ENCODE measurements at places on chromosomes 2 and 18. TPM values are rescaled to one million over a fixed set of nuclear protein-coding genes. Genes with fewer than 3 reads are reported as not detected.

- H3K27ac ChIP-seq: no peak overlapping the region
- peaks cover 2% of the 10 kb centered on the region for H3K27me3 ChIP-seq
- DNase-seq: no peak
- peaks cover 8% of the 10 kb centered on the region for H3K4me1 ChIP-seq
- H3K4me3 ChIP-seq: no peak overlapping the region
These were observed 20.3 kb downstream of the NRP2 start for GRCh38 chr2:205702576-205702975.

Gene C1GALT1C1L
- not detected for polyA plus RNA-seq

DNA sequence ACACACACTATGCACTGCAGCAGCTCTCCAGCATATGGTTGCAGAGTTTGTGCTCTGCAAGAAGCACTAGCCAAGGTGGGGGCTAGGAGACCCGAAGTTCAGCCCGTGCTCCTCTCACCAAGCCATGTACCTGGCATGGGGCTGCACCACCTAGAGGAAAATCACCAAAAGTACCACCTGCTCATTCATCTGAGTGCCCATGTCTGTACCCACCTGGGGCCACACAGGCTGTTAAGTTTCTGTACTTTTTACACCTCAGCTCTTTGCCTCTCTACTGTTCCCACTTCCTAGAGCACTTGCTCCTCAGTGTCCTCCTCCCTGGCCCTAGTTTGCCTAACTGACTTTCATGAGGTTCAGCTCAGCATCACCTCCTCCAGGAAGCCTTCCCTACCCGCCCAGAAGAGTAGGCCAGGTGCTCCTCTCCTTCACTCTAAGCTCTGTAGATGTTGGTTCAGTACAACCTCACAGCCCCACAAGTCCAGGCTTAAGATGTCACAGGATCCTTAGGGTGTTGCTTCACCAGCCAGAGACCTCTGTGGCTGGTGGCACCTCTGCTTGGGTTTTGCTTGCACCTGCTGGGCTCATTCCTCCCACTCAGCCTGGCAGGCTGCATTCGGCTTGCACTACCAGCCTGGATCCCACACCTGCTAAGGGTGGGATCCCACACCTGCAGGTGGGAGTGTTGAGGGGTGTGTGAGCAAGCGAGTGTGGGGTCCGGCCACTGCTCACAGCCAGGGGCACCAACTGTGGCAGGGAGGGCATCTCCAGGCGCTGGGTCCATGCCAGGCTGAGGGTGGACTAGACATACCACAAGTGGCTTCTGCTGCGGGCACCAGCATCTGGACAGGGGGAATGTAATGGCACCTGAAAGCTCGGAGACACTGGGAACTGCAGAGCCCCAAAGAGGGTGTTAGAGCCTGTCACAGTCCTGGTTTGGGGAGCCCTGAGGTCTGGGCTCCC lies 10.2 kb upstream of the TFCP2L1 start:
- peaks cover 2% of the 10 kb centered on the region for H3K27me3 ChIP-seq
- H3K4me3 ChIP-seq: no peak overlapping the region
- no peak overlapping the region for H3K27ac ChIP-seq

DNA sequence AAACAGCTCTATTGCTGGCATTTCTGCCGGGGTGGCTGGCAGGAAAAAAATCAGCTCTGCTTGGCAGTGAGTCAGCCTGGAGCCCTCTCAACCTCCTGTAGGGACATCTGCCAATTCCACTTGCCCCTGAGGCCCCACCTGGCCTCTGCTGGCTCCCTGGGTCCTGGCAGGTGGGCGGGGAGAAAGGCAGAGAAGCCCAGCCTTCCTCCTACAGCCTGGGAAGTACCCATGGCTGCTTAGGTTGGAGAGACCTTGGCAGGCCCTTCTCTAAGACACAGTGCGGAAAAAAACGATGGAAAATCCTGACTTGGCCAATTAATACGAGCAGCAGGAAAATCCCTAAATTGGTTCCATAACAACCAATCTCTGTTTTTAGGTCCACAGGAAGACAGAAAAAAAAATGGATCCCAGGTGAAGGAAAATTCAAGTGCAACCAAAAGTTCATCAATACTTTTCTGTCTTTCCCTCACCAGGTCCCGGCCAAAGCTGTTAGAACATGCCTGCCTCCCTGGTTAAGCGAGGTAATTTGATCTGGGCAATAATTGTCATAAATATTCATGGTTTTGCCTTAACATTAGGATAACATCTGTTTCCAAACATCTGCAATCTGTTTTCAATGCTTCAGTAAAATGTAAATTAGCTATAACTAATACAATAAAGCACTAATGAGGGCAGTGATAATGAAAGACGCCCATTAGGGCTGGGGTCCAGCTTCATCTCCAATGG lies 245.9 kb downstream of the TFCP2L1 start:
- peaks cover 4% of the 10 kb centered on the region for H3K27me3 ChIP-seq
- H3K4me3 ChIP-seq: no peak overlapping the region
- no peaks in the 10 kb centered on the region for H3K36me3 ChIP-seq
- H3K4me1 ChIP-seq: no peaks in the 10 kb centered on the region

Gene CTDP1
- polyA plus RNA-seq: 9.3 TPM

GRCh38 chr2:240509667-240510512 lies 47.9 kb downstream of the ANKMY1 start:
- no peak for DNase-seq
- H3K27ac ChIP-seq: no peak overlapping the region
- no peaks in the 10 kb centered on the region for H3K27me3 ChIP-seq
- H3K4me3 ChIP-seq: no peak overlapping the region
- H3K4me1 ChIP-seq: peaks cover 10% of the 10 kb centered on the region

DNA sequence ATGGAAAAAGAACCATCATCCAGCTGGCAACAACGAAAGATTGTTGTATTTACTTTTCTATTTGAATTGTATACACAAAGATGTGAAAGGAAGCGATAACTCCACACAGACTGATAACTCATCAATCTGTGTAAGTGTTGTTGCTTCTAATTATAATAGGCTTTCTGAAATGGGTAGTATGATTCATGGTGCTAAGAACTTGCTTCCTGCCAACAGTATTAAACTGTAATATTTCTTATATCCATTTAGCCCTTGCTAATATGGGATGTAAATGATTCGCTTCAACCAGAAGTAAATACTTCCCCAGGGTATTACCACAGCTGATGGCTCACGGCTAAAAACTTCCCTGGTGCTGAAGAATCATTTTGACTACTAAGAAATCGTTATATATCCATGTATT lies 70.2 kb downstream of the TMEM163 start:
- H3K4me1 ChIP-seq: no peaks in the 10 kb centered on the region
- no peak for DNase-seq
- no peaks in the 10 kb centered on the region for H3K27me3 ChIP-seq
- H3K4me3 ChIP-seq: no peak overlapping the region
- no peaks in the 10 kb centered on the region for H3K36me3 ChIP-seq
- no peak overlapping the region for H3K27ac ChIP-seq

Gene NEU4
- not detected for polyA plus RNA-seq

Gene IL37
- polyA plus RNA-seq: not detected

DNA sequence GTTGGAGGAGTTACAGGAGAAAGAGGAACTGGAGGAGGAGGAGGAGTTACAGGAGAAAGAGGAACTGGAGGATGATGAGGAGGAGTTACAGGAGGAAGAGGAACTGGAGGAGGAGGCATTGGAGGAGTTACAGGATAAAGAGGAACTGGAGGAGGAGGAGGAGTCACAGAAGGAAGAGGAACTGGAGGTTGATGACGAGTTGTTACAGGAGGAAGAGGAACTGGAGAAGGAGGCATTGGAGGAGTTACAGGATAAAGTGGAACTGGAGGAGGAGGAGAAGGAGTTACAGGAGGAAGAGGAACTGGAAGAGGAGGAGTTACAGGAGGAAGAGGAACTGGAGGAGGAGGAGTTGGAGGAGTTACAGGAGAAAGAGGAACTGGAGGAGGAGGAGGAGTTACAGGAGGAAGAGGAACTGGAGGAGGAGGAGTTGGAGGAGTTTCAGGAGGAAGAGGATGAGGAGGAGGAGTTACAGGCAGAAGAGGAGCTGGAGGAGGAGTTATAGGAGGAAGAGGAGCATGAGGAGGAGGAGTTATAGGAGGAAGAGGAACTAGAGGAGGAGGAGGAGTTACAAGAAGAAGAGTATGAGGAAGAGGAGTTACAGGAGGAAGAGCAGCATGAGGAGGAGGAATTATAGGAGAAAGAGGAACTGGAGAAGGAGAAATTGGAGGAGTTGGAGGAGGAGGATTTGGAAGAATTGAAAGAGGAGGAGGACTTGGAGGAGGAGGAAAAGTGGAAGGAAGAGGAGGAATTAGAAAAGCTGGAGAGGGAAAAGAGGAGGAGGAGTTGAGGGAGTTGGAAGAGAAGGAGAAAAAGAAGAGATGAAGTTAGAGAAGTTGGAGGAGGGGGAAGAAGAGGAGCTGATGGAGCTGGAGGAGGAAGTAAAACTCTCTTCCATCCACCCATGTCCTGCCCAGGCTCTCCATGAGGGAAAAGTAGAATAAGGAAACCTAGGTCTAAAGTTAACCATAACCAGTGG lies 37.2 kb downstream of the CLASP1 start:
- no peak for DNase-seq
- peaks cover 14% of the 10 kb centered on the region for H3K36me3 ChIP-seq
- no peak overlapping the region for H3K27ac ChIP-seq
- peaks cover 7% of the 10 kb centered on the region for H3K4me1 ChIP-seq
- H3K4me3 ChIP-seq: no peak overlapping the region
- H3K27me3 ChIP-seq: peaks cover 1% of the 10 kb centered on the region

- peaks cover 12% of the 10 kb centered on the region for H3K36me3 ChIP-seq
- H3K27me3 ChIP-seq: peaks cover 3% of the 10 kb centered on the region
- H3K4me3 ChIP-seq: no peak overlapping the region
- no peak overlapping the region for H3K27ac ChIP-seq
These were observed 27.5 kb downstream of the COPS8 start for GRCh38 chr2:237113026-237113795.

Gene ARHGAP25
- polyA plus RNA-seq: 117 TPM

Gene LBX2
- polyA plus RNA-seq: not detected

Gene CCDC85A
- polyA plus RNA-seq: not detected

Gene SERPINB11
- not detected for polyA plus RNA-seq

DNA sequence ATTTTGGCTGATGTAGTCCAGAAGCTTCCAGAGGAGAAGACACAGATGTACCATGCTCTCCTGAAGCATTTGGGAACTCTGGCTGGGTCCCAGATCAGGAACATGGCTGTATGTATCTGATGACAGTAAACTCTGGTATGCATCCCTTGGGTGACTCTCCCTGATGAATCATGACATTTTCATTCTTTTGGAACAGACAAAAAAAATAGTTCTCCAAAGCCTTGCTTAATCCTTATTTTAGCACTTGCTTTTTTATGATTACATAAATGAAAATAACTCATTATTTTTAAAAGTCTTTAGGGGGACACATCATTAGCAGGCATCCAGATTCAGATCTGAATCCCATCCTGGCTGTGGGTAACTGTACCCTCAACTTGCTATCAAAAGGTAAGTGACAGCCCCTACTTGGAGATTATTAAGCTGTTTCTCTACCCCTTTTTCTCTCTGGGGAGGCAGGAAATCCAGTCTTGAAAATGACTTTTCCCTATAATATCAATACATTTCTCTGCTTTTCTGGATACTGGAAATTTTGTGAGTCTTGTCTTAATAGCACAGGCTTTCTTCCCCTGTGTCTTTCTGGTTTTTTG lies 23.3 kb downstream of the AOX1 start:
- no peak overlapping the region for H3K27ac ChIP-seq
- H3K4me1 ChIP-seq: no peaks in the 10 kb centered on the region
- DNase-seq: no peak
- H3K27me3 ChIP-seq: peaks cover 8% of the 10 kb centered on the region

DNA sequence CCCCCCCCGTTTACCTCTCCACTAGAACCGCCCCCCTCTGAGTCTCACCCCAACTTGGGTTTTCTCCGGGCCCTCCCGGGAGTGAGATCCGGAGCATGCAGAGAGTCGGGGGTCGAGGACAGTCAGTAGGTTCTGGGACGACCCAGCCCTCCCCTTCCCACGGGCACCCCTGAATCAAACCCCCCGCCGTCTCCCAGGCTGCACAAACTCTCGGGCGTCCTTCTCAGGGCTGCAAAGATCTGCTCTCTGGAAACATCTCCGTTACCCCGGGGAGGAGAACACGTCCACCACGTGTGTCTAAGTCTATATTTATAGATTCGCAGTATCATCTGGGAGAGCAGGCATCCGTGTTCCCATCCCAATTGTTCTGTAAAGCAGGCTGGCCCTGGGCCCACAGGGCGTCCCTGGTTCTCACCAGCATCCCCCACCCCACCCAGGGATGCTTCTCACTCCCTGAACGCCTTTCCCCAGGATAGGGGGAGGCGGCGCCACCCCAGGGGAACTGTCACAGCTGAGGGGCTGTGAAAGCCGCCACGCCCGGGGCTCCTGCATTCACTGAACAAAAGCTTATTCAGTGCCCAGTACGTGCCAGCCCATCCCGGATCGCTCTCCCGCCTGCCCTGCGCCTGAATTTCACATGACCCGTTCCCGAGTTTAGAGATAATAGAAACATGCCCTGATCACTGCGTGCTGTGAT lies 765 bp upstream of the DIPK1C start:
- DNase-seq: no peak
- H3K4me3 ChIP-seq: no peak overlapping the region
- no peaks in the 10 kb centered on the region for H3K36me3 ChIP-seq
- peaks cover 5% of the 10 kb centered on the region for H3K27me3 ChIP-seq
- H3K27ac ChIP-seq: no peak overlapping the region

GRCh38 chr2:144237108-144237507 lies 282.8 kb downstream of the ZEB2 start:
- peaks cover 5% of the 10 kb centered on the region for H3K36me3 ChIP-seq
- H3K27ac ChIP-seq: no peak overlapping the region
- no peak overlapping the region for H3K4me3 ChIP-seq
- peaks cover 47% of the 10 kb centered on the region for H3K4me1 ChIP-seq
- no peaks in the 10 kb centered on the region for H3K27me3 ChIP-seq
- DNase-seq: peak; percentile 20

DNA sequence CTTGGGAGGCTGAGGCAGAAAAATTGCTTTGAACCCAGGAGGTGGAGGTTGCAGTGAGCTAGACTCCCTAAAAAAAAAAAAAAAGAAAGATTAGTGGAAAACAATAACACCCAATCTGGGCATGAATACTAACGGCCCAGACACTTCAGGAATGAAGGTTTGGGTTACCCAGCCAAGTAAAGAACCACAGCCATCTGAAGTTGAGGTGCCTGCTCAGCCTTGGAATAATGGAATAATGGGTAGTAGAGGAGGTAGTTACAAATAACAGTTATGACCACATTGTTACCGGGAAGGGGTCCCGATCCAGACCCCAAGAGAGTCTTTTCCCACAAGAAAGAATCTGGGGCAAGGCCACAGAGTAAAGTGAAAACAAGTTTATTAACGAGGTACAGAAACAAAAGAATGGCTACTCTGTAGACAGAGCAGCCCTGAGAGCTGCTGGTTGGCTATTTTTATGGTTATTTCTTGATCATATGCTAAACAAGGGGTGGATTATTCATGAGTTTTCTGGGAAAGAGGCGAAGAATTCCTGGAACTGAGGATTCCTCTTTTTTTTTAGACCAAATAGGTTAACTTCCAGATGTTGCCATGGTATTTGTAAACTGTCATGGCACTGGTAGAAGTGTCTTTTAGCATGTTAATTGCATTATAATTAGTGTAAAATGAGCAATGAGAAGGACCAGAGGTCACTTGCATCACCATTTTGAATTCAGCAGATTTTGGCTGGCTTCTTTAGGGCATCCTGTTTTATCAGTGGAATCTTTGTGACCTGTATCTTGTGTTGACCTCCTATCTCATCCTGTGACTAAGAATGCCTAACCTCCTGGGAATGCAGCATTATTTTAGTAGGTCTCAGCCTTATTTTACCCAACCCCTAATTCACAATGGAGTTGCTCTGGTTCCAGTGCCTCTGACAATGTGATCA lies 96.2 kb upstream of the HAAO start:
- no peak for DNase-seq
- no peak overlapping the region for H3K4me3 ChIP-seq
- no peaks in the 10 kb centered on the region for H3K36me3 ChIP-seq
- no peaks in the 10 kb centered on the region for H3K4me1 ChIP-seq
- peaks cover 6% of the 10 kb centered on the region for H3K27me3 ChIP-seq
